Dermis lymphatic vessel endothelial cell (primary cell): ENCODE measurements at places on chromosomes 5 and 9. TPM values are rescaled to one million over a fixed set of nuclear protein-coding genes. Genes with fewer than 3 reads are reported as not detected.

Gene PARP8
- total RNA-seq: 0.65 and 0.77 TPM in 2 replicates

Gene TNFSF8
- total RNA-seq: not detected in 2 replicates

Gene THBS4
- total RNA-seq: 0.17 and 0.22 TPM in 2 replicates

Gene KLHL9
- 35.1 and 45.5 TPM in 2 replicates for total RNA-seq

Gene BHMT
- total RNA-seq: not detected in 2 replicates

Gene NME5
- 1.2 and 2.3 TPM in 2 replicates for total RNA-seq

Gene PIP5KL1
- total RNA-seq: 0.87 and 1.7 TPM in 2 replicates

Gene FAM200C
- 1.6 and 3.2 TPM in 2 replicates for total RNA-seq

Gene AOPEP
- 35.7 and 45.7 TPM in 2 replicates for total RNA-seq

Gene AP3B1
- 46.4 and 50.1 TPM in 2 replicates for total RNA-seq

Gene ANKRD18B
- under 0.01 TPM in 1 of 2 replicates, not detected in the other for total RNA-seq

Gene SYK
- under 0.01 TPM in 1 of 2 replicates, not detected in the other for total RNA-seq

Gene NTRK2
- under 0.01 and 0.11 TPM in 2 replicates for total RNA-seq

Gene C1QTNF2
- total RNA-seq: under 0.01 and 0.11 TPM in 2 replicates

Gene MAT2B
- 111 and 124 TPM in 2 replicates for total RNA-seq
